ENCODE measurements at places on chromosomes 1 and 21. TPM values are rescaled to one million over a fixed set of nuclear protein-coding genes. Genes with fewer than 3 reads are reported as not detected.

ZC3H12A gene
- total RNA-seq = 40.1 TPM

NVL gene
- 39.5 TPM for total RNA-seq

CLCA4 gene
- not detected for total RNA-seq

CELA3A gene
- not detected for total RNA-seq

ZNF593OS gene
- total RNA-seq = not detected

RCSD1 gene
- total RNA-seq = 75.5 TPM

KCNJ9 gene
- not detected for total RNA-seq

SH2D1B gene
- total RNA-seq = not detected

- no peak for ATAC-seq
Observed at GRCh38 chr1:214524824-214525223, 26.6 kb downstream of the PTPN14 start.

DNA sequence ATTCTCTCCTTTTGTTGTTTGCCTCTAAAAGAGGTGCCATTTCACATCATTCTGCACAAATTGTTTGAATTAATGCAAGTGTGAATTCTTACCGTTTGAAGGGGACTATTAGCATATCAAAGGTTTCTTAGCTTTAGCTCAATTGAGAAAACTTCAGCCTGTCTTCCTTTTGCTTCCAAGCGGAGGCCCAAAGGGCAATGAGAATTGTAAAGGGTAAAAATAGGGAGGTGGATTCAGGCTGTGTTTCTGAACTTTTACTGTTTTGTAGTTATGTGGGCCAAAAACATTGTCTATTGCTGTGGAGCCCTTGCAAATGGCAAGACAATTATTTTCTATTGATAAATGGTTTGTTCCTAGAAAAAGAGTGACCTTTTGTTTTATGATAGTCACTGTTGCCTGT, 3.6 kb downstream of the ADGRL2 start:
- ATAC-seq = no peak

DNA sequence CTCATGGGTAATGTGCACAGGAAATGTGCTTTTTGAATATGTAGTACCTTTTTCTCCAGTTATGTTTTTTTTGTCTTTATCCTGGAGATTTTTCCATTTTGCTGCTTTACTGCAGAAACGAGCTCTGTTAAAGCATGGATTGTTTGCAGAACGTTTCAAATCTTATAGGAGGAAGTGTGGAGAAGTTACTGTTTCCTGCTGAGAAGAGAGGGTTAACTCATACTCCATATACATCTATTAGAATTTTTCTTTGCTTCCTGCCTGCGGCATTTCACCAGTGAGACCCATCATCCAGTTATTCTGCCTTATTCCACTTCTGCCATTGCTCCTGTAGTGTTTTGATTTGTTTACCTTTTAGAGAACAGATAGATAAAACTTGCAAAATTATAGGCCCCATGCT, 2.0 kb downstream of the RPRD2 start:
- no peak for ATAC-seq

GRCh38 chr1:113929750-113930498, 800 bp downstream of the HIPK1 start:
- peak; percentile 38 for ATAC-seq

DNA sequence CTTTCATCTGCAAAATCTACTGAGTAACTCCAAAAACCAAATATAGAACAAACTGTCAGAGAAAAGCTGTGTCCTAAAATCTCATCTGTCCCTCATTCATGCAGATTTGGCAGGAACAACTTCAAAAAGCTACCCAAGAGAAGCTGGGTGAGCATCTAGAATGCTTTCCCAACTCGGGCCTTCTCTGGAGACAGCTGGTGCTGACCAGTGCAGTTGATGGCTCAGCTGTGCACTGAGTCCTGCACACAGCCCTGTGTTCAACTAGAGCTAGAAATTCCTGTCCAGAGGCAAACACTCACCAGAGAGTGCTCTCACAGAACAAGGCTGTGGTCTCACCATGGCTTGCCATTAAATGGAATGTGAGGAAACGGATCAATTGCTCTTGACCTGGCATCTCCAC, 202.8 kb downstream of the ASTN1 start:
- ATAC-seq = no peak

- peak; percentile 59 for ATAC-seq
Observed at GRCh38 chr1:84090447-84091245, 53.4 kb upstream of the PRKACB start.

GRCh38 chr1:87291107-87291506, 37.6 kb upstream of the LMO4 start:
- no peak for ATAC-seq

DNA sequence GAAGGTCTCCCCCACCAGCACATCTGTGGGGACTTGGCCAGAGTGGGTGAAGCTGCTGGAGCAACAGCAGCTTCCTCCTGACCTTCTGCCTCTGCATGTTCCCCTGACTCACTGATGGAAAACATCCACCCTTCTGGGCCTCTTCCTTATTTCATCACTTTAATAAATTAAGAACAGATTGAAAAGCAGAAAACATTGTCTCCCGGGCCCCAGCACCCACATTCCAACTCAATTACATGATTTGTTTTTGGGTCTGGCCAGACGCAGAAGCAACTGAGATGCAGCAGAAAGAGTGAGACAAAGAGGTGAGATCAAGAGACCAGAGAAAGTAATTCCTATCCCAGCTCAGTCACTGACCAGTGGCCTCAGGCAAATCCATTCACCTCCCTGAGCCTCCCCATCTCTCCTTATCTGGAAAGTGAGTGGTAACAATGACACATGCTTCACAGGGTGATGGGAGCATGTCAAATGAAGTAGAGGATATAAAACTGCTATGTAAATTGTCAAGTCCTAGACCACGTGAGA, 157.1 kb downstream of the ELAVL4 start:
- ATAC-seq = no peak

DNA sequence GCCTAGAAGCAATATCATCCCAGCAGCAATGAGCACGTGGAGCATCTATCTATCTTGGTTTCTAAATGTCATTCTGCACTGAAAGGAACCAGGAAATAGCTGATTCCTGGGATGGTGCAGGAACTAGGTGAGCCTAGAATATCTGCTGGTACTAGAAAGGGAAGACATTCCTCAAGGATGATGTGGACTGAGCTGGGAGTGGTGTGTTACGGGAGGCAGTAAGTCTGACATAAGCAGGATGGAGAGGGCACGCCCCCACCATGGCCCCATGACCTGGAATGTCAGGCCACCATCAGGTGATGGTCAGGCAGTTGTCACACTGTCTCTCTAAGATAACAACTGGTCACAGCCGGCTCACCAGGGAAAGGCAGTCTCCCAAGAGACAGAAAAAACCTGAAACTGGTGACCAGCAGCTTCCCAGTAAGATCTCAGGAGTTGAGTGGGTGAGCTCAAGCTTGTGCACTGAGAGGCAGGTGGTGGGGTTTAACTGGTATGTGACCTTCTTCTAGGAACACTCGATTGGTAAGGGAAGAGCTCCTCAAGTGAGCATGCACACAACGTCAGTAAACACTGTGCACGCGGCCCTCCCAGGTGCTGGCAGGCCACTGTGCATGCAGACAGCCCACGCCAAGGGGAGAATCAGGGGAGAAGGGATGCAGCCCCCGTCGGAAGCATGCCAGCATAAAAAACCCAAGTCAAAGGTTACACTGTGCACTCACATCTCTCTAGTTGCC, 148.7 kb downstream of the ADSS2 start:
- no peak for ATAC-seq

- no peak for ATAC-seq
Observed at GRCh38 chr1:39352881-39353280, 138.6 kb upstream of the BMP8A start.
